Stimulated activated effector memory CD8-positive, alpha-beta T cell treated with anti-CD3 and anti-CD28 coated beads, Interleukin-12 subunit alpha, Interleukin-12 subunit beta, amount 100 ng/mL, for 72 hours (primary cell): ENCODE measurements at places on chromosomes 6 and 20.

DNA sequence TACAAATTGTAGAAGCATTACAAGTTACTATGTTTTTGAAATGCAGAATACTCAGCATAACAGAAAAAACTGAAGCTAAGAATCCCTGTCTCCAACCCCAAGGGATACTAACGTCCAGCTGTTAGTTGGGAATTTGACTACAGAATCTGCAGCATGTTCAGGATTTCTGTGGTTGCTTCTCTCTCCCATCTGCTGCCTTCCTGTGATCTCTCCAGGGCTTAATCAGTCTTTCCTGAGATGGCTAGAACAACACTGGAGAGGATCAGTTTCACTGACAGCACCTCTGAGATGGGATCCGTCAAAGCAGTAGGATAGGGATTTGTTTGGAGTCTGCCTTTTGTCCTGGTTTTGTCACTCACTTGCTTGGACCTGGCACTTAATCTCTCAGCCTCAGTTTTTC is 73.3 kb upstream of the NUP153 start:
- no peak for DNase-seq

DNA sequence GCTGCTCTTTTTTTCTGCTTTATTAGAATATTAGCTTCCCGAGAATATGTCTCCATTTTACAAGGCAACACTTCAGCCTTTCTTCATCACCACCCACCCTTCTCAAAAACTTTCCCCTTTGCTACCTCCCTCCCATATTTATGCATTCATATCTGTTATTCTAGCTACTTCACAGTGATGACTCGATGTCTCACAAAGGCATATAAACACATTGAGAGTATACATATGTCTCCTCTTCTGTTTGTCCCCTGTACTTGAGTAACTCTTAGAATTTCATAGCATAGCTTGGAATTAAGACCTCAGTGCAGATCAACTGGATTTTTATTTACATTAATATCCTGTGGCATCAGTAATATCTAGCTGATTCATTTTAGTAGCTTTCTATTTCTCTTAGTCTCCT is 6.5 kb downstream of the RNF144B start:
- DNase-seq, result no peak

GRCh38 chr20:38303908-38304379 is at the start of gene BPI:
BPI (plus strand) TSS chr20:38304156; CDS start chr20:38304224, 68 bp downstream.
- DNase-seq, result no peak

- no peak for DNase-seq
Observed at GRCh38 chr6:169558774-169559441, 142.9 kb downstream of the WDR27 start.

DNA sequence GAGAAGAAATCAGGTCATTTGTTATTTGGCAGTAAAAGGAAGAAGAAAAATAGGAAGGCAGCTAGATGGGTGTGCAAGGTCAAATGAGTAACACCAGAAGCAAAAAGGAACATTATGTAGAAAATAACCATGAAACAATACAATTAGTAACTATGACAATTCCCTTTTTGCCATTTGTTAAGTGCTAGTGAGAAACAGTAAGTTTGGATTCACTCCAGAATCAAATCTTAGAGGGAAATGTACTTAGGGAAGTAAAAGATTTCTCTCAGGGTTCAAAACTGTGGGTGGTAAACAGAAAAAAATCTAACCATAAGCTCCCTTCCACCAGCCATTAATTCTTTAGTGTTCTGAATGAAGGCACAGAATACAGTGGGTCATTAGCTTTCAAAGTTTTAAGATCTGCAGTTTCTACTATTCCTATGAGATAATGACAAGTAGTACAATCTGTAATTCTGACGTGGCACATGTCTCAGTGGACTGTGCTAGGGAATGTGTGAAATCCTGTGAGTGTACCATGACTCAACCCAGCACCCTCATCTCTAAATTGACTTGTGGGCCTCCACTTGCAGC is 17.1 kb downstream of the REPS1 start:
- DNase-seq, result no peak

- DNase-seq, result no peak
Observed at GRCh38 chr6:17972978-17973622, 14.3 kb downstream of the KIF13A start.

GRCh38 chr6:166456395-166457156 is 73.8 kb upstream of the MPC1 start:
- no peak for DNase-seq

DNA sequence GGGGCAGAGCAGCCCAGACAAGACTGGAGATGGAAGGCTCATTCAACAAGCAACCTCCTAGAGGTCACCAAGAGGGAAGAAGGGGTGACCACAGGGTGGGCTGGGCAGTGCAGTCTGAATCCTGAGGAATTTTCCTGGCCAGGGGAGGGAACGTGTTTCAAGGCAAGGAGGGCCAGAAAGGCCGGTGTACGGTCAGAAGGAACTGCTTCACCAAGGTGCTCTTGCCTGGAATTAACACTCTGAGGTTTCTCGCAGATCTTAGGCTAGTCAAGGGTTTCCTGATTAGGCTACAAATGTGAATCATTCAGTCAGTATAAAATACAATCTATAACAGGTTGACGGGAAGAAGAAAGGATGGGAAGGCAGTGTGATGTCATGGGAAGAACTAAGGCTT is 199.3 kb downstream of the LRFN2 start:
- DNase-seq, result no peak

DNA sequence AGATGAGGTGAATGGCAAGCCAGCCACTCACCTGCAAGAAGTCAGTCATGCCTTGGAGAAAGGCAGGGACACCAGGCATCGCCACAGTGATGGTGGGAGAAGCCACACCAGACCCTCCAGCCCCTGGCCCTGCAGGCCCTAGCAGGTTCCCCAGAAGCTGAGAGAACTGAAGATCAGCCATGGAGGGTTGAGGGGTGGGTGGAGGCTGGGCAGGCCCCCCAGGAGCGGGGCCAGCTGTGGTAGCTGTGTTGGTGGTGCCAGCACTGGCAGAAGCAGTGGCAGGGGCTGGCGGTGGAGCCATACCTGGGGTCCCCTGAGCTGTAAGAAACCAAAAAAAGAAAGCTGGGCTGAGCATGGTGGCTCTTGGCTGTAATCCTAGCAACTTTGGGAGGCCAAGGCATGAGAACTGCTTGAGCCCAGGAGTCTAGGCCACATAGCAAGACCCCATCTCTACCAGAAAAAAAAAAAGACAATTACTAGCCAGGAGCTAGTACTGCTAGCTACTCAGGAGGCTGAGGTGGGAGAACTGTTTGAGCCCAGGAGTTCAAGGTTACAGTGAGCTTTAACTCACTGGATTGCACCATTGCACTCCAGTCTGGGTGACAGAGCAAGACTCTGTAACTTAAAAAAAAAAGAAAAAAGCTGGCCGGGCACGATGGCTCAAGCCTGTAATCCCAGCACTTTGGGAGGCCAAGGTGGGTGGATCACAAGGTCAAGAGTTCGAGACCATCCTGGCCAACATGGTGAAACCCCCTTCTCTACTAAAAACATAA is 9.5 kb downstream of the BAG6 start:
- DNase-seq, result no peak

- DNase-seq, result no peak
Observed at GRCh38 chr6:23349521-23350147, 776.4 kb upstream of the NRSN1 start.

DNA sequence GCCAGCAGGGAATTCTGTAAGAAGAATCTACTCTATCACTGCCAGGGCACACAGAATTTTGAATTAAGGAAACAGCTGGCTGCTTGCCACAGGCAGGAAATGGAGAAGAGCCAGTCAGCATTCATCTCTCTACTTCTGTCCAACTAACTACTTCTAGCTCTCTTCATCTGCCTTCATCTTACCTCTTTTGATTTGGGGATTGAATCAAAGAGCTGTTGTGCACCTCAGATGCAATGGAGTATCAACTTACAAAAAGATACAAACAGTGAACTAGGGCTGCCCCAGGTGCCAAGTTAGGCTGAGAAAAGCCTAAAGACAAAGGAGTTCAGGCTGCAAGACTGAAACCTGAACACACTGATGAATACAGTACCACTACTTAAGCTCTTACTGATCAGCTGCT is 82.0 kb downstream of the PTPRK start:
- DNase-seq, result no peak

GRCh38 chr6:162638931-162639574 is 88.5 kb downstream of the PRKN start:
- no peak for DNase-seq

DNA sequence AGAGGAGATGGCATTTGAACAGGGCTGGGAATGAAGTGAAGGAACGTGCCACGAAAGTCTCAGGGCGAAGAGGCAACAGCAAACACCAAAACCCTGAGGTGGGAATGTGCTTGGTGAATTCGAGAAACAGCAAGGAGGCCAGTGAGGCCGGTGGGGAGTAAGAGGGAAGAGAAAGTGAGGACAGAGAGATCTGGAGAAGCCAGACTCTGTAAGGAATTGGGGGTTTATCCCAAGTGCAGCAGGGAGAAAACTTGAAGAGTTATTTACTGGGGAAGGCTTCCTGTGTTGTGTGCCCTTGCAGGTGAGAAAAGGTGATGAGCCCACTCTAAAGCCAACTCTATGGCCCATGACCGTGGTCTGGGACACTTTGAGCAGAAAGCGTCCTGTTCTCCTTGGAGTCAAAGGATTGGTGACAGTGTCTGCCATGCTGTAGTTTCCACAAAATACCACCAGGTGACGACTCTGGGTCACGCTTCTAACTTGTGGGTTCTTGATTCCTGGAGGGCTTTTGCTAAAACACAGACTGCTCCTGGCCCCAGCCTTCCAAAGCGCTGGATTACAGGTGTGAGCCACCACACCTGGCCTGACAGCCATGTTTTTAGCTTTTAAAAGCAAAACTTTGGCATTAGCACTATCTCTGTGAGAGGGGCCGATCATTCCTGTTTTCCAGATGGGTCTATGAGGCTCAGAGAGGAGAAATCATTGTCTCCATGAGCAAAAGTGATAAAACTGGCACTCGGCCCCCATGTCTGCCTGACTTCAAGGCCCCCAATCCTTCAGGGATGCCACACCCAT is 18.0 kb upstream of the CSNK2A1 start:
- DNase-seq, result peak; percentile 74

DNA sequence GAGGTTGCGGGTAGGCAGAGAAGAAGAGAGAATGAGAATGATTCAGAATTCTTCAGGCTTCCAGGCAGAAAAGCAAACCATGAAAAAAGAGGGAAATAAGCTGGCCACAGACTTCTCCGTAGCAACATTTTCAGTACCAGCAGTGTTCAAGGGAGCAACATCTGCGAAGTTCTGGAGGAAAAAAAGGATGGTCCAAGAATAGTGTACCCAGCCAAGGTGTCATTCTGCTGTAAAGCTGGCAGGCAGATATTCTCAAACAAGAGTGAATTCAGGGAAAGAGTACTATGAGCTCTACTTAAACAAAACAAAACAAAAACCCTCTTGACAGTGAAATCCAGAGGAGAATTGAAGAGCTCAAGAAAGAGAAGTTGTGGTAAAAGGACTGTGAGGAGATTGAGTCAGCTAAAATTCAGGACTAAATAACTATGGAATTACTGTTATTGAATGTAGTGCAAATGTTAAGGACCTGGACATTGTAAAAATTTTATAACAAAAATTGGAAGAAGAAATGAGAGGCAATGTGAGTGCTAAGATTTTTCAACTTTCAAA is 86.5 kb downstream of the ATRN start:
- DNase-seq, result no peak
